ENCODE measurements at places on chromosomes 5 and 9.

- DNase-seq, result peak; percentile 20
These were observed 182.5 kb downstream of the GAPVD1 start for GRCh38 chr9:125444166-125444565.

DNA sequence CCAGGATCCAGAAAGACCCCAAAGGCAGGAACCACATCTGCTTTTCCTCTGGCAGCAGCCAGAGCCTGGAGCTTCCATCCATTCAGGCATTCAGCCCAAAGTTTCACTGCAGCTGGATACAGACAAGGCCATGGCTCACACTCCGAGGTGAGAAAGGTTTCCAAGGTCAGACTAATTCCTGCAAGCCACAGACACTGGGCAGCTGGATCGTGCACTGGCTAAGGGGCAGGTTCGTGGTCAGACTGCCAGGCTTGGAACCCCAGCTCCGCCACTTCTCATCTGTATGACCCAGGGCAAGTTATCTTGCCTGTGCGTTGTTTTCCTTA lies 36.9 kb downstream of the SPOCK1 start:
- DNase-seq, result no peak

DNA sequence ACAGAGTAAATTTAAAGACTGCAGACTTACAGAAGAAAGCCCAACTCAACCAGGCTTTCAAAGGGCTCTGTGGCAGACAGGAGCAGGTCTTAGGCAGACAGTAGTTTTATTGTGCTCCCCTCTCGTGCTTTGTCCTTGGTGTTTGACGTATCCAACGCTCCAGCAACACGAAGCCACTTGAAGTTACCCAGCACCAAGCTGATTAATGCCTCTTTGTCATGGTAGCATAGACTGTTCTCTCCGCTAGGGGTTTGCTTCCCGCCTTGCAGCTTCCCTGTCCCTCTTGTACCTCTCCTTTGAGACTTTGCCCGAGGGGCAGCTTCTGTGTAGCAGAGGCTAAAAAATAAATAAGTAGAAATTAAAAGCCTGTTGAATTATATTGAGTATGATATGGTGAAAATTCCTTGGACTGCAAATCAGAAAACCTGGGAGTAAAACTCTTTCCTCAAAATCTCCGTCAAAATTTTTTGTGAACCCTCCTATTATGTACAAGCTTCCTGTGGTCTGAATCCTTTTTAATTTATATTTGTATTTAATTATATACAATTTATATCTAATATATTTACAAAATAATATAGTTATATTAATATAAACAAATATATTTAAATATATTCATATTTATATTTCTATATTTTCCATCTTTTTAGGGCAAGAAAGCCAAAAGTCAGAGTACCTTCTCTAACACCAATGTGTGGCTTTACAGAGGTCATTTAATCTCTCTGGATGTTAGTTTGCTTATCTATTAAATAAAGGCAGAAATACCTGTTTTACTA lies 405.4 kb downstream of the DMAC1 start:
- no peak for DNase-seq

- DNase-seq, result no peak
These were observed 3.6 kb downstream of the AK1 start for GRCh38 chr9:127873886-127874285.

- peak; percentile 1 for DNase-seq
These were observed 111.6 kb upstream of the IQGAP2 start for GRCh38 chr5:76291305-76292077.

DNA sequence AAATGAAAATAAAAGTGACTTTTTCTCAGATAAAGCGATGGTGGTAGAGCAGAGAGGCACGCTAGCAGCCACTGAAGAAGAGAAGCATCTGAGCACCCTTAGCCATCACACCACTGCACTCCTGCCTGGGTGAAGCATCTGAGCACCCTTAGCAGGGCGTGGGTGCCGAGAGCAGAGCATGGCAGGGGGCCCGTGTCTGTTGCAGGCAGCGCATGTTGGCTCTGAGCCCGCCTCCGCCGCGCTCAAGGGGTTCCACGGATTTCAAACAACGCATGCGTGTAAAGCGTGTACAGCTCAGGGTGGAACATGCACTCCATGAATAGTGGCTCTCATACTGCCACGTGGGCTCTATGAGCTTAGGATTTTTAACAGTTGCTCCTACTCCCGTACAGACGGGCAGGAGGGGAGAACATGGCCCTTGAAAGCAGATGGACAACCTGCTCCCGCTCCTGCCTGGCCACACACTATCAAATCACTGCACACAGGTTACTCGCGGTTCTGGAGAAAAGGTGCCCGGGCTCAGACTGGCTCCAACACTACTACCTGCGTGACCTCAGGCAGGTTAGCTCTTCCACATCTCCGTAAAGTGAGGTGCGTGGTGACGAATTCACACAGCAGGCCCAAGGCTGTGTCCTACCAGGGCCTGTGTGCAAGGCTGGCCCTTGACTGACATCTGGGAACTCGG lies 12.1 kb downstream of the LRRC14B start:
- no peak for DNase-seq

GRCh38 chr9:77307166-77307565 lies 129.8 kb downstream of the VPS13A start:
- no peak for DNase-seq

DNA sequence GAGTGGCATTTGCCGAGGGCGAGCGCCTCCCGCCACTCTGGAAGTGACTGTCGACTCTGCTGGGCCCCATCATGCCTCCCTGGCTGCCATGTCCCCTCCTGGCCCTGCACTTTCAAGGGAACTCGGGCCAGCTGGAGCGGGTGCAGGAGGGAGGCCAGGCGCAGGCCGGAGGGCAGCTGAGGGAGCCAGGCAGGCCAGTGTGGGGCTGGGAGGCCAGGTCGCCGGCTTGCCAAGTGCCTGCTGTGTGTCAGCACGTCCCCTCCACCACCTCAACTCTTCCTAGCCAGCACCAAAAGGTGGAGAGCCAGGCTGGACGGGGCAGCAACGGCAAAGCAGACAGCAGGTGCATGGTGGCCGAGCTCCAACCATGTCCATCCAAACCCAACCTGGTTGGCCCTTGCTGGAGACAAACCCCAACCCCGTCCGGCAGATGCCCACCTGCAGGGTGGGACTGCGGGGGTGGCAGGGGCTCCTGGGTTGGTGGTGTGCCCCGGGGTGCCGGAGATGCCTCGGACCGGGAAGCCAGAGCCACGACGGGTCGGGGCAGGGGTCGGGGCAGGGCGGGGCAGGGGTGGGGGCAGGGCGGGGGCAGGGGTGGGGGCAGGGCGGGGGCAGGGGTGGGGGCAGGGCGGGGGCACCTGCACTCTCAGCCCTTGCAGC lies 36.5 kb upstream of the EGFL7 start:
- DNase-seq, result no peak

DNA sequence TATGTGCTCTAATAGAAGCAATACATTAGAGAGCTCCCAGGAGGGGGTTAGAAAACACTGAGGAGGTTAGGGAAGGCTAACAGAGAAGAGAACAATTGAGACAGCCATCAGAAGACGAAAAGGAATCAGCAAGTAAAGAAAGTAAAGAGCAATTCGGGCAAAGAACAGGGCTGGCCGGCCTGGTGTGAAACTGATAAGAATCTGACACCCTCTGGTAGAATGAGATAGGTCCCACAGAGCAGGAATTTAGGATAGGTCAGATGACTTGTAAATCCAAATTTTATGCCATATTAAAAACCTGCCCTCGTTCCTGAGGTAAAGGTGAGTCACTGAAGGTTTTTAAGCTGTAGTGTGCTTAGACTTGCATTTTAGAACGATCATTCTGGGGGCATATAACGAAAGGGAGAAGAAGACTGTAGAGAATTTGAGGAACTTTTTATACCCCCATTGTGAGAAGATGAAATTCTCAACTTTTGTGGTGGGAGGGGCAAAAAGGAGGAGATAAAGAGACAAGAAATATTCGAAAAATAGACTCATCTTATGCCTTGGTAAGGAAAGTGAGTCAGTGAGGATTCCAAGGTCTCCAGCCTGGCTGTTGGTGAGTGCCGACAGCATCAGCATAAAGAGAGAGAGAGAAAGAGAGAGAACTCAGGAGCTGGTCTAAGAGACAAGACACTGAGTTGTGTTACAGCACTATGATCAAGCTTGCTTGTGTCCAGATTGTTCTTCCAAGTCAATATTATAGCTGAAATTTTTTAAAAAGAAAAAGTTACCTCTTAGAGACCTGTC lies 51.3 kb downstream of the TMEM167A start:
- no peak for DNase-seq

- peak; percentile 88 for DNase-seq
These were observed 101.4 kb downstream of the ATG10 start for GRCh38 chr5:82073179-82073578.

GRCh38 chr5:116473706-116474105 lies 100.9 kb downstream of the SEMA6A start:
- no peak for DNase-seq

GRCh38 chr5:10073441-10074104 lies 176.1 kb downstream of the ATPSCKMT start:
- DNase-seq, result no peak

DNA sequence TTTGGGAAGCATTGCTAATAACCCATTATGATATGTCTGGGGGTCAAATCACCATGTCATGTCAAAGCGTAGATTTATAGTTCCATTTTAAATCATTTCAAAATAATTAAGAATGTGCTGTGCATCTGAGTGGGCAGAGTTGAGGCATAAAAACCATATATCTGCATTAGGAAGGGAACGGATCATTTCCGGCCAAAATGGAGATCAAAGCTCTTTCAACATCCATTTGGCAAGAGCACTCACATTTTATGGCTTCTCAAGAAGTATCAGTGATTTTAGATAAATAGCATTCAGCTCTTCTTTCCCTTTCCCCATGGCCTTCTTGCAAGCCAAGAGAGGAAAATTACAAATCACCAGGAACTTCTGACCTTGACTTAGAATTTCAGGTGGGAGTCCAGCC lies 89.9 kb downstream of the HSPA4 start:
- no peak for DNase-seq

- DNase-seq, result no peak
These were observed 114.4 kb downstream of the ICE1 start for GRCh38 chr5:5536871-5537270.

GRCh38 chr5:169195601-169196000 lies 105.3 kb downstream of the SLIT3 start:
- no peak for DNase-seq

DNA sequence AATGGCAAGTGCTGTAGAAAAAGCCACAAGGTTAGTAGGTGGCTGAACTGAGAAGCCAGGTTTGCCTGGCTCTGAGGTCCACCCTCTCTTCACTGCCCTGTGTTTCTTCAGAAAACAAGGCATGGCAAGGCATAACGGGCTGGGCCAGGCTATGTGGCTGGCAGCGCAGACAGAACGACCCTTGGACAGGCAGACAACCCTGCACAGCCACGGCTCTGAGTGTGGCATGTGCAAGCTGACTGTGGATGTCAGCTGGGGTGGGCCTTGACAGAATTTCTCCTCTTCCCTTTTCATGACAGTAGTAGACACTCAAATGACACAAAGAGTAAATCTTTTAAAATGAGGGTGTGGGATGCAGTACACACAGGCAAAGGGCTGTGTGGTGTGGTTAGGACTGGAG lies 81.7 kb downstream of the MACROH2A1 start:
- DNase-seq, result no peak

- DNase-seq, result no peak
These were observed 5.9 kb downstream of the SSNA1 start for GRCh38 chr9:137194388-137194787.

DNA sequence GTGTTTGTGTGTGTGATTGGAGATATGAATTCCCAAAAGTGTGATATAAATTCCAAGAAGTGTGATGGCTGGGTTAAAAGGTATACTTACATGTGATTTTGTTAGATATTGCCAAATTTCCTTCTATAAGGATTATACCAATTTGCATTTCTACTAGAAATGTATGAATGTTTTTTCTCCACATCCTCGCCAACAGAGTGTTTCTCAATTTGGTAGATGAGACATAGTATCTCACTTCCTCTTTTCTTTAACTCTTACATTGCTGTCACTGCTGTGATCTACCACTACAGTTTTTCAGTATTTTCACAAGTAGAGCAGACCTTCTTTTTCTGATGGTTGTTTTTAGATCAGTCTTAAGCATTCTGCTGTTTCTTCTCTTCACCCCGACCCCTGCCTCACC lies 111.3 kb downstream of the FER start:
- DNase-seq, result no peak

- peak; percentile 28 for DNase-seq
These were observed 1.9 kb downstream of the GPBP1 start for GRCh38 chr5:57175551-57176309.

- DNase-seq, result peak; percentile 39
These were observed 34.0 kb upstream of the SYK start for GRCh38 chr9:90767523-90768100.

DNA sequence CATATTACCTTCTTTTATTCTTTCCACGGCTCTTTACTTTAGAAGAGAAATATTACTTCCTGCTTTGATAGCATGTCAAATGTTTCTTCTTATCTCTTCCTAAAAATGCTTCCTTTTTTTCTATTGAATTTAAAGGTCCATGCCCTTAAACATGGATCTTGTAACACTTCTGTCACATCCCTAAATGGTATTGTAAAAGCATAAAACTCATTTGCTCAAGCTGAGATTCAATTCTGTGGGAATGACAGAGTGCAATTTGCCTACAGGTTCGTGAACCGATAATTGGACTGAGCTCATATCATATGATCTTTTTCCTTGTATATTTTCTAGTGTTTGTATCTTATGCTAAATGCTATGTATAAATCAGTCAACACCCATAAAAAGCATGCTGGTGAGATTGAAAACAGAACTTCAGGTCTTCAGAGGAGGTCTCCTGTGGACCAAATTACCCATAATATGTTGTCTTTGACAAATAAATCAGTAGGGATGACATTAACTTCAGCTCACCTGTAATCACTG lies 429.3 kb downstream of the TMEM232 start:
- no peak for DNase-seq

DNA sequence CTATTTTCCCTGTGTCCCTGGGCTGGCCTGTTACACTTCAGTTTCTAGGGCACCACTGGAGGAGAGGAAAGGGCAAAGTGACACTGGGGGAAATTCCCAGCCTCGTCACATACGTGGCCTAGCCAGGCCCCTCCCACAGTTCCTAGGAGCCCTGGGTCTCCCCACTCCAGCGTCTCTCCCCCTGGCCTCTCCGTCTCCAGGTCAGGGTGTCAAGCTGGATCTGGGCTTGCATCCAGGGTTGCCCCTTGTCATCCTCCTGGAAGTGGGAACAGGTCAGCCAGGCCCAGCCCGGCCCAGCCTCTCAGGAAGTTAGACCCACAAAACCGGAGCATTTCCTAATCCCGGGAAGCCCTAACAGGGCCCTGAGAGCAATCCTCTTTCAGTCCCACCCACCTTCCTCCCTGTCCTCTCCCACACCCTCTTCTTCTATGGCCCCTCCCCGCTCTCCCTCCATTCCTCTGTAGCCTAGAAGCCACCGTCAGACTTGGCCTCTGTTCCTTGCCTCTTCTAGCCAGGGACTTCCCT lies 4.7 kb upstream of the TNIP1 start:
- no peak for DNase-seq

- no peak for DNase-seq
These were observed 41.4 kb downstream of the PUM3 start for GRCh38 chr9:2802494-2802921.

All from NCI-H69 (cell line).